CD4-positive, alpha-beta T cell treated with Interleukin-6 for 4 hours (primary cell): ENCODE measurements at places on chromosomes 5 and 9.

- no peak for DNase-seq
These were observed 17.9 kb upstream of the QRFP start for GRCh38 chr9:130914417-130915095.

- no peak for DNase-seq
These were observed 305.4 kb upstream of the NUDT12 start for GRCh38 chr5:103867857-103868598.

- peak; percentile 4 for DNase-seq
These were observed 3.3 kb upstream of the CDC20B start for GRCh38 chr5:55176176-55176818.

GRCh38 chr5:74166064-74166463 is 474.5 kb downstream of the ENC1 start:
- DNase-seq, result no peak

DNA sequence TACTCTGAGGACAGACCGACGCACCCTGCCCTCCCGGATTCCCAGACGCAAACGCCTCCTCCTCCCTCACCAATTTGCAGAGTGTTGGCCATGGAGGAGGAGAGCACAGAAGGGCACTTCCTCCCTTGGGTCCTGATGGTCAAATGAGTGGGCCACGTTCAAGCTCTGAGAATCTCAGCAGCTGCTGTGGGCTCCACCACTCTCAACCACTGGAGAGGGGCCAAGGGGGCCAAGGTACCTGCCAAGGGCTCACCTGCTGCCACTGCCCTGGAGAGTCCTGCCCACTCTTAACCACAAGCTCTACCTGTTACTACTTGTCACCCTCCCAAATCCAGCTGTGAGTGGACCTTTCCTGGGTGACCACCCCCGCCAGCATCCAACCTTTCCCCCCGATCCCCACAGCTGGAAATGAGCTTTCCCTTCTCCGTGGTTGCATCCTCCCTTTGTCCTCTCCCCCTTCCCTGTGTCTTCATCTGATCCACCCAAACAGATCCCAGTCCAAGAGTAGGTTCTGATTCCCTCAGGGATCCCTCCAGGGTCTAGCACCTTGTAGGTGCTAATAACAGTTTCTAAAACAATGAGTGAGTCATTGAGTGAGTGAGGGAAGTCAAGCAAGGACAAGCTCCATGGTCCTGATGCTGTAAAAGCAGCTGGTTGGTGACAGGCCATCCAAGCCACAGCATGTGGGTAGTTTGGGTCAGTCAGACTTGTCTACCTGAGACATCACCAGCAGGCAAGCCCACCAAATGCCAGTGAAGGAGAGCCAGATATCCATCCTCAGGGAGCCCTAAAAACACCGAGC is 69.7 kb downstream of the FAM114A2 start:
- no peak for DNase-seq

DNA sequence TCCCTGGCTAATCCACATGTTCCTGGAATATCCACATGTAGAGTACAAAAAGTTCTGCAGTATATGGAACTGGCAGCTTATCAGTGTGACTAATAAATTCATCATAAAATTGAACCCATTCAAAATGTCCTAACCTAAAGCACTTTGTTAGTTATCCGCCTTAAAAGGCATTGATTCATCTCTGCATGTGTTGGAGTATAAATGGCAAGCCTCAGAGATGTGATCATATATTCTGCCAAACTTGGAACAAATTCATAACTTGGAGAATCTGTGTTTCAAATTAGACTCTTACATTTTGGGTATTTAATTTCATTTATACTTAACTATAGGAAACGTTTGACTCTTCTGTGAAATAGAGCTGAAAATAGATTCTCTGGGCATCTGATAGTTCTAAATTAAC is 25.2 kb upstream of the NREP start:
- no peak for DNase-seq

DNA sequence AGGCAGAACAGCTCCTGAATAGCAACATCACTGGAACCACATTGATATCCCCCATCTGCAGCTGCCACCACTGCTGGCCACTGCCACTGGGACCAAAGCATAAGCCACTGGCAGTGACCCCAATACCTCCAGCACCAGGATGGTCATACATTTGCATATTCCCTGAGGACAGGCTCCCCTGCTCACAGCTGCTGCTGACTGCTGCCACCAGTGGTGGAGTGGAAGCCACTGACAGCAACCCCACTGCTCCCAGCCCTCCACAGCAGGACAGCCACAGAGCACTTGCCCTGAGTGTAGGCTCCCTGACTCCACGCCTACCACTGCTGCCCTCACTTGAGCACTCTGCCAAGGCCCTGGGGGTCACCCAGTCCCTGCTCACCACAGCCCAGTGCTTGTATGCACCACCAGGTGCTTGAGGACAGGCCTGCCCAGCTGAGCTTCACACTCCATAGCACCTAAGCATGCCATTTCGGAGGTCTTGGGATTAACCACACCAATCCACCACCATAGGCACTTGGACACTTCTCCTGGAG is 327.4 kb upstream of the RPS23 start:
- DNase-seq, result no peak

- DNase-seq, result no peak
These were observed 26.8 kb upstream of the DUSP1 start for GRCh38 chr5:172797771-172798191.

DNA sequence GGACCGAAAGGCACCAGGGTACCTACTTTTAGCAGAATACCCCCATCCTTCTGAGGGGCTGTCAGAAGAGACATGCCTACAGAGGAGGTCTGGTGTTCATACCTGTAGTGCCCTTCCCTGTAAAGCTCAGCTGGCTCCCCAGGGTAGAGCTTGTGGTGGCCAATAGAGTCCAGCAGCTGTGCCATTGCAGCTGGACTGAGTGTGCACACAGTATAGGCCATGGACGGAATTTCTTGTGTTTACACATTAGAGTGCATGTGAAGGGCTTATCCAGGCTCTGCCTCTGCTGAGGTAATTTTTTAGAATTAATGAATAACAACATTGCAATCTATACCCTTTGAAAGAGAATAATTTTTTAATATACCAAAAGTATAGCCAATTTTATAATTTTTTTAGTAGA is 191.0 kb downstream of the ZSWIM6 start:
- DNase-seq, result no peak

GRCh38 chr5:160348080-160348479 is 22.3 kb downstream of the C1QTNF2 start:
- DNase-seq, result no peak

GRCh38 chr5:104265531-104266140 is 703.0 kb upstream of the NUDT12 start:
- no peak for DNase-seq

DNA sequence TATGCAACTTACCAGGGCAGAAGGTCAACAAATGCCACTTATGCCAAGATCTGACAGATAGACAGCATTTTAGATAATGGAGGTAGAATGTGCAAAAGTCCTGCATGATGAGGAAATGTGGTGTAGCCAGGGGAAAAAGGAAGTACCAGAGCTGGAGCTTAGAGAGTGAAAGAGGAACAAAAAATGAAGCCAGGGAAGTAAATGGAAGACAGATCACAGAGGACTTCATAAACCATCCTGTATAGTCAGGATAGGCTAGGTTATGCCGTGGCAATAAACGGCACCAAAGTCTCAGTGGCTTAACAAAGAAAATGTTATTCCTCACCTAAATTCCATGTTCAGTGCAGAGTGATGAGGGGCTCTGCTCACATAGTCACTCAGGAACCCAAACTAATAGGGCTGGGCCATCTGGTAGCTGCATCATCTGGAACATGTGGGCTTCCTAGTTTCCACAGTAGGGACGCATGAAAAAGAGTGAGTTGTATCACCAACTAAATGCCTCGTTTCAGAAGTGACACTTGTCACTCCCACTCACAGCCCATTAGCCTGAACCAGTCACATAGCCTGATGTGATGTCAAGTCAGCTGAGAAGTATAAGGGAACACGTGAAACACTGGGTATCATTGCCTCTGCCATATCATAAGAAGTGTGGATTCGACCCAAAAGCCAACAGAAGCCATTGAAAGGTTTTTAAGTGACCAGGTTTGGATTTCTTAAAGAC is 70.3 kb downstream of the SH3RF2 start:
- no peak for DNase-seq

- DNase-seq, result no peak
These were observed 149.5 kb downstream of the ADAMTSL1 start for GRCh38 chr9:18623221-18624079.

DNA sequence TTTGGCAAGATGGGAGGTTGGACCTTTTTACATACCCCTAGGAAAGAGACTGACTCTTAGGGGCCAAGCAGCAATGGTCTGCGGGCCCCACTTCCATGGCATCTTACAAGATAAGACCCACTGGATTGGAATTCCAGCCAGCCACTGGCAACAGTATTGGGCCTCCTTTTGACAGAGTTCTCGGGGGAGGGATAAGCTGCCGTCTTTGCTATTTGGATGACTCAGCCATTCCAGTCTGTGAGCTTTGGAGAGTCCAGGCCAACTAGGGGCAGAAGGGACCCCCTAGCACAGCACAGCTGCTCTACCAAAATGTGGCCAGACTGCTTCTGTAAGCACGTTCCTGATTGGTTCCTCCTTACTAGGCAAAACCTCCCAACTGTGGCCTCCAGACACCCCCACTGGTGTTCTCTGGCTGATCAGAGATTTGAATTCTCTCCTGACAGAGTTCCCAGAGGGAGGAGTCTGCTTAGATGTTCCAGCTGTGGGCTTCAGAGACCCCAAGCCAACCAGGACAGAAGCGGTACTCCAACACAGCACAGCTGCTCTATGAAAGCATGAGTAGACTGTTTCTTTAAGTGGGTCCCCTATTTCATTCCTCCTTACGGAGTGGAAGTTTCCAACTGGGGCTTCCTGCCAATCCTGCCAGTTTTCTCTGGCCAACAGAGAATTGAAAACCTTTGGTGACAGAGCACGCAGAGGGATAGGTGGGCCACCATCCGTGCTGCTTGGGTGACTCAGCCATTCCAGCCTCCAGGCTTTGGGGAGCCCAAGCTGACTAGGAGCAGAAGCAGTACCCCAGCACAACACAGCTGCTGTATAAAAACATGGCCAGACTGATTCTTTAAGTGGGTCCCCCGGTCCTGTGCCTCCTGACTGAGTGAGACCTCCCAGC is 672.1 kb upstream of the RIOK2 start:
- no peak for DNase-seq

- no peak for DNase-seq
These were observed 284.1 kb downstream of the NFIB start for GRCh38 chr9:14029806-14030374.

DNA sequence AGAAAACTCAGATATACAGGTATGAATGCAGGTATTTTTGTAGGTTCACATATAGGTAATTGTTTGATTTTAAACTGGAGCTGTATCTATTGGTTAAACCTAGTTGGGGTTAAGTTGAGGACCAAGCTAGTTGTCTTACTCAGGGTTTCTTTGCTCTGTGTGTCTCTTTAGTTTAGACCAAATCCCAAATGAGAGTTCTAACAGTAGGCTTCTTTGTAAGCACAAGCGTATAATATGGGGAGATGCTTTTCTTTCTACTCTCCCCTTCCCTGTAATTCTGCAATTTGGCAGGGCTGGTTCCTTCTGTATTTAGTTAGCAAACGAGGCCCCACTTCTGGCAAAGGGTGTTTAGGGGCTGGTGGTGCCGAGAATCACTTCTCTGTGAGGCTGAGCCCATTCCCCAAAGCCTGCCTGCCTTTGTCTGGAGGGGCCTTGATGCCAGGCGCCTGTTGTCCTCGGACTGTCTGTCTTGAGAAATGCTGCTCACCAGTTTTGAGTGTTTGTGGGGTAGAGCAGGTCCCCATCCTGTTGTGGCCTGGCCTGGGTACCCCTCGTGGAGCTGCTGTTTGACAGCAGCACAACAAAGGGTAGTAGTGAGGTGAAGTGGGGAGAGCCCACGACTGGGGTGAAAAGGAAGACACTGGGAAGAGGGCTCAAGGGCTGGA is 259.3 kb downstream of the FANCC start:
- no peak for DNase-seq

GRCh38 chr5:167511-167910 is 23.8 kb upstream of the LRRC14B start:
- no peak for DNase-seq

DNA sequence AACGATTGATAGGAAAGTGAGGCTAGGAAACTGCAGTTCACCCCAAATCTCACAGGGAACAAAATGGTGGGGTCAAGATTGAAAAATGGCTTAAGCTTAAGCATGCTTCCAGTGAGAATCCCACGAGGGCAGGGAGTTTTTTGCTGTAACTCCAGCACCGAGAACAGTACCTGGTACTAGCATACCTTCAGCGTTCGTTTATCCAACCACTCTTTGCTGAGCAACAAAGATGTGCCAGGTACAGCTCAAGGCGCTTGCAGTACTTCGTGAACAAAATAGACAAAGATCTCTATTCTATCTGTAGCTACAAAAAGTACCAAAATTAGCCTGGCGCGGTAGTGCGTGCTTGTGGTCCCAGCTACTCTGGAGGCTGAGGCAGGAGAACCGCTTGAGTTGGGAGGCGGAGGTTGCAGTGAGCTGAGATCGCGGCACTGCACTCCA is 778 bp upstream of the PPP6C start:
- DNase-seq, result peak; percentile 31

DNA sequence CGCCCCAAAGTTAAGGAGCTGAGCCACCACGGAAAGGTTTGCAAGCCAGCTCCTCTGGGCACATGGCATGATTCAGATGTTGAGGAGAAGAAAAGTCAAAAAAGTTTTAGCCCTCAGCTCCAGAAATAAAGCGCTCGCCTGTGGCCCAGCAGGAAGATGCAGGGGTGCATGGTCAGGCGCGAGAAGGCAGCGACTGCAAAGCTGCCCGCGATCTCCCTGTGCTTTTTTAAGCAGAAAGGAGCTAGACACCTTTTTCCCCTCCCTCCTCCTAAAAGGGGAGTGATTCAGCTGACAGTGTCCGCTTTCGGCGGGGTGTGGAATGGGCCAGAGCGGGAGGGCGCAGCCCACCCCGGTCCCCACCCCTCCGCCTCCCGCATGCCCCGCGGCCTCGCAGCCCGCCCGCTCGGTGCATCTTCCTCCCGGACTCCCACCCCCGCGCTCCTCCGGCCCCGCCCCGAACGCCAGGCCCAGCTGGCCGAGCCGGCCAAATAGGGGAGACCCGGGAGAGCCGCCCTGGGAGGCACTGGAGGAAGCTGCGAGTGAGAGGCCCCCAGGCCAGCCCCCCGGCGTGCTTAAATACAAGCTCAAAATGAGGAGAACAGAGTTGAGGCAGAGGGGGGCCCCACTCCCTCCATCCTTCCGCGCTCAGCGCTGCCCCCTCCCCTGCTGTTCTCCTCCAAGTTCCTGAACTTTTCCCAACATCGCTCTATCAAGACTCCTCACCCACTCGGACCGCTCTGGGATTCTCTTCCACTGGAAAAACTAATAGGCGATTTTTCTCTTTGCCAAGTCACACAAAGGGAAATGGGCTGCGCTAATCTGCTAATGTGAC is at the start of gene ADAMTS12:
ADAMTS12 (minus strand) TSS at position 203 of the 832 bp plus-strand sequence; CDS start at position 69, 134 bp downstream.
- no peak for DNase-seq

- no peak for DNase-seq
These were observed 36.0 kb upstream of the SVEP1 start for GRCh38 chr9:110615498-110615897.

GRCh38 chr5:176754376-176754973 is 55.9 kb upstream of the UNC5A start:
- DNase-seq, result no peak
